ENCODE measurements at places on chromosomes 2 and 18. TPM values are rescaled to one million over a fixed set of nuclear protein-coding genes. Genes with fewer than 3 reads are reported as not detected.

Gene EFHD1
- 18.7 TPM for total RNA-seq

Gene MC2R
- total RNA-seq = not detected

Gene NEB
- 74.9 TPM for total RNA-seq

Gene ST6GAL2
- 1.7 TPM for total RNA-seq

Gene COL3A1
- 19.3 TPM for total RNA-seq

Gene LYPD1
- 0.04 TPM for total RNA-seq

- H3K36me3 ChIP-seq = no peaks in the 10 kb centered on the region
- no peak overlapping the region for H3K4me3 ChIP-seq
- 0 out of 2 replicates have a peak, but pooled peaks cover 2% of the 10 kb centered on the region for H3K27me3 ChIP-seq
- no peak overlapping the region for H3K27ac ChIP-seq
- H3K4me1 ChIP-seq = peaks cover 19% of the 10 kb centered on the region
- no peak for DNase-seq
These were observed 72.3 kb downstream of the MCFD2 start for GRCh38 chr2:46843316-46843715.

DNA sequence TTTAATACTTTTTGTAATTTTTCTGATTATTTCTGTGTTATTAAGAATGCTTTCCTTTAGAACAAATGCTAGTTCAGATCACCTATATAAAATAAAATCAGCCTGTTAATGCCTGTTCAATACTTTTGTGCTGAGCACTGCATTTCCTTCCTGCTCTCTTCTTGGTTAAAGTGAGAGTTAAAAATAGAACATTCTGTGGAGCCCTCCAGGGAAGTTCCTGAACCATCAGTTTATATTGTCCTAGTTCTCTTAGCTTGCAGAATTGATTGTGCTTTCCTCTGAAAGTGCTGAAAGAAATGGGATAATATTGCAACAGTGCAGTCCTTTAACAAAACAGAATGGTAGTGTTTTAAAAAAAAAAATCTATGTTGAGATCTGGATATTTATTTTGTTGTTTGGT is 74.6 kb upstream of the UBXN4 start:
- peaks cover 25% of the 10 kb centered on the region for H3K36me3 ChIP-seq
- DNase-seq = no peak
- no peaks in the 10 kb centered on the region for H3K27me3 ChIP-seq
- H3K27ac ChIP-seq = no peak overlapping the region

GRCh38 chr2:150392614-150393013 is 94.9 kb downstream of the RND3 start:
- H3K4me1 ChIP-seq = no peaks in the 10 kb centered on the region
- no peak overlapping the region for H3K4me3 ChIP-seq
- no peak overlapping the region for H3K27ac ChIP-seq
- DNase-seq = no peak

- H3K27me3 ChIP-seq = no peaks in the 10 kb centered on the region
- H3K27ac ChIP-seq = no peak overlapping the region
- DNase-seq = no peak
- H3K4me3 ChIP-seq = no peak overlapping the region
- no peaks in the 10 kb centered on the region for H3K36me3 ChIP-seq
These were observed 12.1 kb downstream of the IMPA2 start for GRCh38 chr18:11993264-11993916.

- no peaks in the 10 kb centered on the region for H3K27me3 ChIP-seq
- H3K4me1 ChIP-seq = 0 out of 2 replicates have a peak, but pooled peaks cover 2% of the 10 kb centered on the region
- no peak overlapping the region for H3K27ac ChIP-seq
- no peak overlapping the region for H3K4me3 ChIP-seq
These were observed 234.0 kb upstream of the MGAT5 start for GRCh38 chr2:134019871-134020270.

DNA sequence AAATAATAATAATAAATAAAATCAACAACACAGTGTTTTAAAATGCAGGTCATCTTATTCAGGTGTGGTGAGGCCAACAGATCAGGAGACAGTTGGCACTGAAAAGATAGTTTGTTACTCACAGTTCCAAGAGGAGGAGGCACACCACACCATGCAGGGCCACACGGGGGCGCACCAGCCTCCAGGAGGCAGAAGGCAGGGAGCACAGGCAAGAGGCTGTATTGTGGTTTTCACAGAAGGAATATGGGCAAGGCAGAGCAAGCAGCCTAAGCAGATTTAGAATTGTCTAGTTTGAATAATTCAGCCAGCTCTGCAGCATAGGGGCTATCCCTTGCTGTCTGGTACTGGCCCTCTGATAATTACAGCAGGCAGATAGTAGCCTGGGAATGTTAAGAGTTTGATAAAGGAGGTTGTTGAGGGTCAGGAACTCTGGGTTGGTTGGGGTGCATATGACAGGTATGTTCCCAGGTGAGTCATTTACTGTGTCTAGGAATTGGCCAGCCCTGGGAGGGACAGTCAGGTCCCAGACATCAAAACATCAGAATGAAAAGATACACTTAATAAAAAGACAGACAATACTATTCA is 31.3 kb downstream of the KIAA2012 start:
- H3K27ac ChIP-seq = no peak overlapping the region
- no peaks in the 10 kb centered on the region for H3K36me3 ChIP-seq
- H3K4me1 ChIP-seq = no peaks in the 10 kb centered on the region
- DNase-seq = peak; percentile 52

- H3K36me3 ChIP-seq = no peaks in the 10 kb centered on the region
- H3K27me3 ChIP-seq = no peaks in the 10 kb centered on the region
- H3K4me3 ChIP-seq = no peak overlapping the region
- no peak for DNase-seq
- no peaks in the 10 kb centered on the region for H3K4me1 ChIP-seq
These were observed 253.2 kb downstream of the TTC32 start for GRCh38 chr2:19648583-19648982.

DNA sequence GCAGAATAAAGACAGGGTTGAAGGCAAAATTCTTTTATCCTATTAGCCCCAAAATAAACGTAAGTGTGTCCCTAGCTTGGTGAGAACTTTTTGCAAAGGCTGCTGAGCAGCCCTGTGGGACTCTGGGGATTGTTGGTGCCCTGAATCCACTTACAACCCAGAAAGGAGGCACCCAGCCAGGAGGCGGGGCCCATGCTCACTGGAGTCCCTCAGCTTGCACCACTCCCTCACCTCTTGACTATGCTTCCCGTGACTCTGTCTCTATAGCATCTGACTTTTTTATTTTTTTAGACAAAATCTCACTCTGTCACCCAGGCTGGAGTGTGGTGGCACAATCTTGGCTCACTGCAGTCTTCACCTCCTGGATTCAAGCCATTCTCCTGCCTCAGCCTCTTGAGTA is 15.8 kb upstream of the COL6A3 start:
- peaks cover 13% of the 10 kb centered on the region for H3K27me3 ChIP-seq
- H3K4me1 ChIP-seq = no peaks in the 10 kb centered on the region
- H3K4me3 ChIP-seq = no peak overlapping the region
- DNase-seq = no peak
- H3K36me3 ChIP-seq = no peaks in the 10 kb centered on the region

GRCh38 chr2:52084759-52085158 is 1052.8 kb upstream of the NRXN1 start:
- no peak overlapping the region for H3K4me3 ChIP-seq
- no peak overlapping the region for H3K27ac ChIP-seq
- no peak for DNase-seq
- H3K4me1 ChIP-seq = no peaks in the 10 kb centered on the region
- H3K36me3 ChIP-seq = no peaks in the 10 kb centered on the region
- H3K27me3 ChIP-seq = no peaks in the 10 kb centered on the region

DNA sequence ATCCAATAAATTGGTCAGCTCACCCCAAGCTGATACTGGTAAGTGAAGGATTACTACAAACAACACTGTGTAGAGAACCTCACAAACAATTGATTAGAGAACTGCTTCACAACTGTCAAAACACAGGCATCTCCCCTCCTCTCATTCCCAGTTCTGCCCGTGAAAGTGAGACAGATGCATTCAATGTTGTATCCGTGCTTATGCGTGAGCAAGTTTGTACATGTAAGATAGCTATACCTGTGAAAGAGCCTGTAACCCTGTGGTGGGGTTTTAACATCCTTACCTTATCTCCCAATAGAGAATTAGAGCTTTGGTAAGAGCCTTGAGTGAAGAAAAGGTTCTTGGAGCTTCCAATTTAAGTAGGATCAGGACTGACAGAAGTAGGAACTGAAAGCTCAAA is 9.1 kb downstream of the MARCHF4 start:
- no peaks in the 10 kb centered on the region for H3K4me1 ChIP-seq
- H3K27ac ChIP-seq = no peak overlapping the region
- H3K4me3 ChIP-seq = no peak overlapping the region
- H3K27me3 ChIP-seq = no peaks in the 10 kb centered on the region
- H3K36me3 ChIP-seq = no peaks in the 10 kb centered on the region
